ENCODE measurements at places on chromosomes 7 and 10.

DNA sequence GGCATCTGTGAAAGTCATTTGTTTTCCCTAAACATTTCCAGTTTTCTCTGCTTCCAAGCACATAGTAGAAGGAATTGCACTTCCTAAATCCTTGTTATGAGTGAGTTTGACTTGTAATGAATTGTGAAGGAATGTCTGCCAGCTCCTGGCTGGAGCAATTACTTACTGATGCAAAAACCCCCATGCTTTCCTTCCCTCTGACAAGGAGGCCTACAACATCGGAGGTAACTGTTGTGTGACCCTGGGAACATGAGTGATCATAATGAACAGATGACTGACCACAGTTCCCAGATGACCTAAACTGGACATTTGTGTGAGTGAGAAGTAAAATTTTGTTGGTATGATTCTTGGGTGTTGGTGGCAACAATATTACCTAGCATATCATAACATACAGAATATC, 21.4 kb upstream of the CPVL start:
- no peak for DNase-seq

- peak; percentile 52 for DNase-seq
These were observed 92.7 kb upstream of the GPR26 start for GRCh38 chr10:123573236-123574108.

- no peak for DNase-seq
These were observed 19.9 kb upstream of the ATOH7 start for GRCh38 chr10:68251625-68252495.

DNA sequence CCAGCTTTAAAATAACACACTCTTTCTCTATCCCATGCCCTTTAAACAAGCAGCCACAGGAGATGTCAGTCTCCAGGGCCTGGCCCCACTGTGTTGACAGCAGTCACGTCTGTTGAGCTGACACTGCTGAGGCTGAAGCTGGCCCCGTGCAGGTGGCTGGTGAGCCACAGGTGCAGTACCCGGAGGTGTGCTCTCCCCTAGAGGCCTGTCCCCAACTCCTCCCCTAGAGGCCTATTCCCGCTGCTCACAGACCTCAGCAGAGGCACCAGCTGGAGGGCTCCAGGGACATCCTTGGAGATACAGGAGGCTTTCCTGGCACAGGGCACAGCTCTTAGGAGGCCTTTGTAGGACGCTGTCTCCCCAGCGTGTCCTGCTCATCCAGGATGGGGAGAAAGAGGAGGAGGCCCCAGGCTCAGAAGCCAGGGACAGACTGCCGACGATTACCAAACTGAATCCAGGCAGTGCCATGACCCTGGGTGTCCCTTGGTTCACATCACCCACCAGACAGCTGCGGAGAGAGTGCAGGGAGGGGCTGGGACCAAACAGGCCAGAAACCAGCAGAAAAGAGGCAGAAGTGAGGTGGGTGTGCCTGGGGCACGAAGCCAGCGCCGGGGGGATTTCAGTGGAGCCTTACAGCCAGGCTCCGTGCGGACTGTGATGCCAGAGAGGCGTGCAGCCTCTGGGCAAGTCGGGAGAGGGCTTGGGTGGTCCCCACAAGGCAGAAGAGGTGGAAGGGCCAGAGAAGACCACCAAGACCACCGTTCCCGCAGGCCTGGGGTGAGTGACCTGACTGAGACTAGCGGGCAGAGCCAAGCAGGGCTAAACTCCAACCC, 18.5 kb upstream of the TTYH3 start:
- no peak for DNase-seq

DNA sequence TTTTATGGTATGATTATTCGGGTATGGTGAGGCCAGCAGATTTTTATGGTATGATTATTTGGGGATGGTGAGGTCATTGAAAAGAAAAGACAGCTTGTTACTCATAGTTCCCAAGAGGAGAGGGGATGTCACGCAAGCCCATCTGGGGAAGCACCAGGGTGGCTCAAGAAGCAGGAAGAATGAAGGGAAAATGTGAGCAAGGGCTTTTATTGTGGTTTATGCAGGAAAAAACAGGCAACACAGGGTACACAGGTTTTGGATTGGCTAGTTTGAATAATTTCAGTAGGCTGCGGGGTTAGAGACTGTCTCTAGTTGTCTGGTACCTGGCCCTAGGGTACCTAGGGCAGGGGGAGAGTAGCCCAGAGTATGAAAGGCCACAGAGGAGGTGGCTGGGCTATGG, 26.8 kb upstream of the DGKI start:
- DNase-seq, result no peak

- DNase-seq, result no peak
These were observed 259.5 kb upstream of the NPY start for GRCh38 chr7:24024276-24025068.

- DNase-seq, result no peak
These were observed 15.3 kb downstream of the NKX2-3 start for GRCh38 chr10:99548041-99548530.

DNA sequence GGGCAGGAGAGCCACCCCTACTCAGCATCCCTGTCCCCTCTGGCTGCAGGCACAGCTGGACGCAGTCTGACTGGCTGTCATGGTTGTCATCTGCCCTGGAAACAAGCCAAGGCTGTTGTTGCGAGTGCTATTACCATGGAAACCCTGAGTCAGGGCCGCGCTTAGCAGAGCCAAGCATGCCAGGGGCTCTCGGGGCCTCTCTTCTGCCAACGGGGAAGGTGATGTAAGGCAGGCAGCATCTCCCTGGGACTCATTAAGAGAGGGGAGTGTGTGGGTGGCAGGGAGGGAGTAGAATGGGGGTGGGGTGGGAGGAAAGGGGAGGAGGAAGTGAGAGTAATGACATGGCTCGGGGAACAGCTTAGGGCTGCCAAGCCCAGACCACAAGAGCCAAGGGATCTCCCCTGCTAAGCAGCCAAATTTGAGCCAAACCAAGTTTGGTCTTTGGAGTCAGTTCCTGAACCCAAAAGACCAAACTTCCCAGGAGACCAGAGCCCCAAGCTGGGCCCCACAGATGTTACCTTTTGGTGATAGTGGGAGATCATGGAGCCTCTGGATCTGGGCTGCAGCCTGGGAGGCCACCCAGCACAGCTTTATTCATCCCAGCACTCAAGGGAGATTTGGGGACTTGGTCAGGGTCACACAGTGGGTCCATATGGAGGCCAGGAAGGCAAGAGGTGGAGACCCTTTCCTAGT, 67.6 kb downstream of the TMEM130 start:
- DNase-seq, result no peak

- no peak for DNase-seq
These were observed 20.8 kb downstream of the WIPI2 start for GRCh38 chr7:5210751-5211338.

DNA sequence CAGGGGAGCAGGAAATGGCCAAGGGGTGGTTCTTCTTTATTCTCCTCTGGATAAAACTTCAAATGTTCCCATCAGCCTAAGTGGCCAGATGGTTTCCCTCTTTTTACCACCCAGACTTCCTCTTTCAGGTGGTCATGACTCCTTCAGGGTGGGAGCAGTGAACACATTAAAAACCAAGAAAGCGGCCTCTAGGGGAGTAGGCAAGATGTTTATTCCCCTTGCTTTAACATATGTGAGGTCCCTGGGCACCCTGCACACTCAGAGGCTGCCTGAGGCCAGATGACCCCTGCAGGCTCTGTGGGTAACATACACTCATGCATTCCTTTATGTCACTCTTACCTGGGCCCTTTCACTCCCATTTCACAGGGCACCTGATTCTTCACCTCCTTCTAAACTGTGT, 357.4 kb downstream of the ABCA13 start:
- no peak for DNase-seq

DNA sequence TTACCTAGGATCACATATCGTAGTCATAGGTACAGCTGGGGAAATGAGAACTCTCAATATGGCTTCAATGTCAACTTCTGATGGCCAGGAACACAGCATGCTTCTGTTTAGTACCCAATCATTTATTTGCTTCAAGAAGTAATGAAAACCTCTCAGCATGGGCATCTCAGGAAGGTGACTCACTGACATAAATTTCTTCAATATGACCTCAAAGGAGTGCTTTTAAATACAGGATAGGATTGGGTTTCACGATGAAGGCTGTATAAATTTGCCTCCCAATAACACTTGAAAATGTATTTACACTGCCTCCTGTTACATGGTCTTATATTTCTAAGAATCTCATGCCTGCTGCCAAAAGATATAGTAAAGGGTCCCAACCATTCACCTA, 15.1 kb downstream of the ITGA8 start:
- DNase-seq, result no peak

- DNase-seq, result no peak
These were observed 1.1 kb upstream of the GIMAP8 start for GRCh38 chr7:150449206-150449952.

DNA sequence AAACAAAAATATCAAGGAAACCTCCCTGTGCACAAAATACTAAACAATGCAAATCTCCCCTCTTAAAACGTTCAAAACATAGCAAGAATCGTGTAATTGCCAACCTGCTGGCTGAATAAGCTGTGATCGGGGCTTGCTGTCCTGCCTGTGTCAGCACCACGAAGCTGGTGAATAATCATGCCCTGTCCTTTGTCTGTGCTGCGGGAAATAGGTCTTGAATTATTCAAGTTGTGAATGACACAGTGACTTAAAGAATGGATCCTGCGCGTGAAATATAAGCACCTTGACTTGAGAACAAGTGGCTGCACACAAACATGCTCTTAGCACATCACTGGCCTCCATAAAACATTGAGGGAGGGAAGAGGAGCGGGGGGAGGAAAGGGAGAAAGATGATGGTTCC, 130.2 kb downstream of the OAT start:
- no peak for DNase-seq

- no peak for DNase-seq
These were observed 289.0 kb downstream of the TNS3 start for GRCh38 chr7:47292832-47293309.

DNA sequence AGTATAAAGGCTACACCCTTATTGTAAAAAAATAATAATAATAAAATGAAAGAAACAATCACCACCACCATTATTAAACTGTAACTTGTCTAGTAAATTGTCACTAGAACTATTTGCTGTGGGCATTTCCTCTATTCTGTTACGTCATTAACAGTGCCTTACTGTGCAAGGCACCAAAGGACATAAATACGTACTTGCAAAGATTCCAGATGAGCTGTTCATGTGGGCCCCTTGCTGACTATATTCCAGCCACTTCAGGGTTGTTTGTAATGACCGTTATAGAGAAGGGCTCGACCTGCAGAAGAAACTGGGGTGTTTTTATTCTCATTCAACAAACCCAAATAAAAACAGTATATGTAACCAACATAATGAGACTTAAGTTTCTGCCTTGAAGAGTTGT, 60.4 kb downstream of the KLRG2 start:
- DNase-seq, result no peak

GRCh38 chr7:21028186-21028585, 241.5 kb upstream of the SP8 start:
- DNase-seq, result no peak

- no peak for DNase-seq
These were observed 44.9 kb upstream of the ANK3 start for GRCh38 chr10:60434418-60435046.

DNA sequence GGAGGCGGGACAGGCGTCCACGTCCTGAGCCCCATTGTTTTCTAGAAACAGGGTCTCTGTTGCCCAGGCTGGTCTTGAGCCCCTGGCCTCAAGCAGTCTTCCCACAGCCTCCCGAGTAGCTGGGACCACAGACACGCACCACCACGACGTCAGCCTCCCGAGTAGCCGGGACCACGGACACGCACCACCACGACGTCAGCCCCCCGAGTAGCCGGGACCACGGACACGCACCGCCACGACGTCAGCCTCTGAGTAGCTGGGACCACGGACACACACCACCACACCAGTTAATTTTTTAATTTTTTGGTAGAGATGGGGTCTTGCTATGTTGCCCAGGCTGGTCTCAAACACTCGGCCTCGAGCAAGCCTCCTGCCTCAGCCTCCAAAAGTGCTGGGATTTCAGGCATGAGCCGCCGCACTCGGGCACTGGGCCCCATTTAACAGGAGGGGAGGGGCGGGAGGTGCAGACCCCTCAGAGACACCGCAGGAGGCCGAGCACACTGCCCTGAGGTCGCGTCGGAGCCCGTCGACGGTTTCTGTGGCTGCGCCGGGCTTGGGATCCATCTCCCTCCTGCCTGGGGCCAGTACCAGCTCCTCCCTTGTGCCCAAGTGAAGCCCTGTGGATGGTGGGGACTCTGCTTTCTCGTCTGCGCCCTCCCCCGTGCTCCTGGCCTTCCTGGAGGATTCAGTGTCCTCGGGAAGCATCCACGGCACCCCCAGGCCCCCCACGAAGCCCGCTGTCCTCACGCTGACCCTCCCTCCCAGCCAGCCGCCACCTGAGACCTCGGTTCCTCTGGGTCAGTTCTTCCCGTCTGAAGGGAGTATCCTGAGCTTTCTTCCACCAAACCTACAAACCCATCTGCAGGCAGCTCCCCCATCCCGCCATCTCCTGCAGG, 13.0 kb downstream of the FAM20C start:
- no peak for DNase-seq

GRCh38 chr7:40133561-40134427, 628 bp downstream of the MPLKIP start:
- DNase-seq, result no peak

- DNase-seq, result no peak
These were observed 101.4 kb downstream of the GPAM start for GRCh38 chr10:112082120-112082519.

DNA sequence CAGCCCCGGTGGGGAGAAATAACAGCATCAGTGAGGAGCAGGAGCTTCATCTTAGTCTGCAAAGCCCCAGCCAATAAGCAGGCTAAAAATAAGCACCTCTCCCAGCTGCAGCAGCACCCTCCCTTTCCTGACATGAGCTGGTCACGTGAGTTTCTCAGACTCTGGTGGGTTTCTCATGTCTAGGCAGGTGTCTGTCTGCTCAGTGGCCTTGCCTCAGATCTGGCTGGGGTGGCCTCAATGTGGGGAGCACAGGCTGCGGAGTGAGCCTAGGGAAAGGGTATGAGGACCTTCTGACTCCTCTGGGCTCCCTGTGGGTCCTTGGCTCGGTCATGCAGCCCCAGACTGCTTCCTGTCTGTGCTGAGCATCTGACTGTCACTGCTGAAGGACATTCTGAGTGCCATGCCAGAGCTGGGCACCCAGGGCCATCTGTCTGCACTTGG, 81.6 kb upstream of the LRRC4 start:
- DNase-seq, result peak; percentile 41

GRCh38 chr10:86210416-86210815, 156.2 kb downstream of the GRID1 start:
- no peak for DNase-seq

DNA sequence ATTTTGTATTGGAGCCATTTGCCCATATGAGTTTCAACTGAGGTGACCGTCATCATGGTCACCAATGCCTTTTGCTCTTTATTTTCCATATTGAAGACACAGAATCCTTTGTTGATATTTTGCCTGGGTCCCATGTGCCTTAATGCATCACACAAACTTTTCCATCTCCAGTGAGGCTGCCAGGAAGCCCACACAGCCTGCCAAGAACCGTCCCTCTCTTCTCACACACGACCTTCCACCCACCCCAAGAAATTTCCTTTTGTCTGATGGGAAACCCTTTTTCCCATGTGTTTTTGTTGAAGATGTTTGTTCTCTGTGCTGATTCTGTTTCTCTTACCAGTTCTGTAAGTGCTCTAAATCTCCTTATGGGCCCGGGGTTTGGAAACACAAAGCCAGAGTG, 168.9 kb downstream of the CSTF2T start:
- no peak for DNase-seq

Data from activated naive CD8-positive, alpha-beta T cell treated with anti-CD3 and anti-CD28 coated beads, Interleukin-2, amount 10 ng/mL, durations not matched to agents 7 days and 5 days (primary cell).